ENCODE measurements at places on chromosomes 7 and 10.

DNA sequence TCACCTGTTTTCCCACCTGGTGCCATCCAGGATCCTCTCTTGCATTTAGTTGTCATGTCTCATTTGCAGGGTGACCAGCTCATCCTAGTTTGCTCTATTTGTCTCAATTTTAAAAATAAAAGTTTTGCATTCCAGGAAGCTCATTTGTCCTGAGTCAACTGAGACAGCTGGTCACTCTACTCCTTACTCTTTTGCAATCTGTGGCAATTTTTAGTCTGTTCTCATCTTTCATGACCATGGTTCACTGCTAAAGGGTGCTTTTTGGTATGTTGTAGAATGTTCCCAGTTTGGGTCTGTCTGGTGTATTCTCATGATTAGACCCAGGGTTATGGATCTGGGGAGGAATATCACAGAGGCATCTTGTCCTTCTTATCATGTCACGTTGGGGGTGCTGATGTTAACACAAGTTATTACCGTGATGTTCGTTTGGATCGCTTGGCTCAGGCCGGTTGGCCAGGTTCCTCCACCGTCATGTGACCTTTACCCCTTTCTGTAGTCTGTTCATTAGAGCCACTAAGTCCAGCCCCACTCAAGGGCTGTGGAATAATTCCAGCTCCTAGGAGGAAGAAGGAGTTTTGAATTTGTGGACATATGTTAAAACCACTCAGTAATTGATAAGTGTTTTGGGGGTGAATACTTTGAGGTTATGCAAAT lies 103.3 kb upstream of the IGFBP3 start:
- DNase-seq = no peak

DNA sequence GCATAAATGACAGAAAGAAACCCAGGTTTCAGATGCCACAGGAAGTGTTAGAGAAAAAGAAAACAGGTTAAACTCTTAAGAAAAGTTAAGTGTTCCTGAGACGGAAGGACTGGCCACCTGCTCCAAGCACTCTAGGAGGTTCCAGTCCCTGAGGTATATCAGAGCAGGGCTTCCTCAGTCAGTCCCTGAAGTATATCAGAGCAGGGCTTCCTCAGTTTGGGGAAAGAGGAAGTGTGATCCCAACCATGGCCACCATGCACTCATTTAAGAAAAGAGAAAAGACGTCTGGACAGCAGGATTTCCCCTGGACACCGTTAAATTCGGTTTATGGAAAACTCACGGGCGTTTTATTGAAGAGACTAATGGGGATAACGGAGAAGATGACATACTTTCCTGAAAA lies 133.4 kb upstream of the PFKP start:
- DNase-seq = no peak

GRCh38 chr10:7515439-7515838 lies 104.6 kb upstream of the SFMBT2 start:
- no peak for DNase-seq

DNA sequence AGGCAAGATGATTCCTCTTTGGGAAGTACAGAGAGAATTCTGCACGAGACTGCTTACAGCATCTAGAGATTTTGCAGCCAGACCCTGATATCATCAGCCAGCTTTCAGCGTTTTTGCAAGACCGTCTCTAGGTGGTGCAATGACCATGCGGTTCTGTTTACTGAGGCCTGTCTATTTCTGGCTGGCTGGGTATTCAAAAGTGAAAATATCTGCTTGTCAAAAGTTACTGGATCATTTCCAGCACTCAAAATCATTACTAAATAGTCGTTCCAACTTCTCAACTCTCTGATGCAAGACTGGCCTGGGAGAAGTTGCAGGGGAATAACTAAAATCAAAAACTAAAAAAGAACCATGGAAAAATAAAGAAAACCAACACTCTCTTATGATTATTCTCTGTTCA lies 240.1 kb downstream of the ELMO1 start:
- DNase-seq = no peak

DNA sequence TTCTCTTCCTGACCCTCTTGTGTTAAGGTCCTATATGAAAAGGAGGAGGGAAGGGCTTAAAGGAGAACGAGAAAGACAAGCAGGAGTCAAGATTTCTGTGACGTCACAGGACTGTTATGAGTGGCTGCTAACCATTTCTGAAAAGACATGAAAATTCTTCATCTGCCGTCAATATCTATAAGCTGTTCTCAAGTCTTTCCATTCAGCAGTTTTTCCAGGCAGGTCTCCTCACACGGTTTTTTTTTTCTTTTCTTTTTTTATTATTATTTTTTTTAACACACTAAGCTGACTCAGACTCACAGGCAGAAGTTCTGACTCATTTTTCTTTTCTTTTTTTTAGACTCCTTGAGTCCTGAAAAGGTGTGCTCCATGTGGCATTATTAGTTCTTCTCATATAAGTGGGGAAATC lies 72.0 kb downstream of the DGKI start:
- no peak for DNase-seq

DNA sequence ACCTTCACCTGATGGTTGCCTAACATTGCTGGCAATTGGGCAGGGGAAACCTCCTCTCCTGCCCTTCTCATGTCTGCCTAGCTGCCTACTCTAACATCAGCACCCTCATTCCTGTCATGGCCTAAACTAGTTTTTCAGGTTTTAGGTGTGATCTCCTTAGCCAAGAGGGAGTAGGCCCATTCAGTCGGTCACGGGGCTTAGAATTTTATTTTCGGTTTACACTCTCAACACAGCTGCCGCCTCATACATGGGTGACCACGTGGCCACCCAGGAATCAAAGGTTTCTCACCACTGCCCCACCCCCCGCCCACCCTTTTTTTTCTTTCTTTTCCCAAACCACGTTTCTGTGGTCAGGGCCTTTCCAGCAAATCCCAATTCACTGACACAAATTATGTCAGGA lies 97.2 kb downstream of the RALA start:
- DNase-seq = no peak

DNA sequence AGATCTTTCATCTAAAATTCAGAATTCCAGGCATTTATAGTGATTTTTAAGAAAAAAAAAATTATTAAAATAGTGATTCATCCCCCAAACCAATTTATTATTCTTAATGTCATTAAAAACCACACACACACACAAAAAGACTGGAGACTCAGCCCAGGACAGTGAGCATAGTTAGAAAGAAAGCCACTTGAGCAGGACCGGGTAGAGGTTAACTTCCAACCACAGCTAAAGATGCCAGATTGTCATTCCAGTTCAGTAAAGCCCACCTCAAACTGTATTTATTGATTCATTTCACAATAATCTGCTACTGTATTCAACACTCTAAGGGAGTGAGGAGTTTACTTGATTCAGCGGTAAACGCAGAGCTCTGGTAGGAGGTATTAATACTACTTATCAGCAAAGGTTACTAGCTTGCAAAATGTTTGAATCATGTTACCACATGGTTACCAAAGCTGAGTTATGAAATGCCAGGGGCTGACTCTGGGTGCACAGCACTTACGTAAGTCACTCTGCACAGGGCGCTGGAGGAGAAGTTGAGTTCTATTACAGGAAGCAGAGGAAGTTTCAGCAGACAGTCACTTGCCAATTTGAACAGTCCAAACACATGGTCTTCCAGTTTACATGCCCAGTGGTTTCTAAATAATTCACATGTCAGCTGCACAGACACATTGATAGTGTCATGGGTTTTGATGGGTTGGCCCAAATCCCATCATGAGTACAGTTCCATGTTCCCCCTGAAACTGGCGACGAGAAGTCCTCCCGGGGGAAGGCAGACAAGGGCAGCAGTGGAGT lies 64.6 kb downstream of the KLF6 start:
- DNase-seq = peak; percentile 81
